Nephron progenitor cell (in vitro differentiated cells): ENCODE measurements at places on chromosomes 7 and 10.

DNA sequence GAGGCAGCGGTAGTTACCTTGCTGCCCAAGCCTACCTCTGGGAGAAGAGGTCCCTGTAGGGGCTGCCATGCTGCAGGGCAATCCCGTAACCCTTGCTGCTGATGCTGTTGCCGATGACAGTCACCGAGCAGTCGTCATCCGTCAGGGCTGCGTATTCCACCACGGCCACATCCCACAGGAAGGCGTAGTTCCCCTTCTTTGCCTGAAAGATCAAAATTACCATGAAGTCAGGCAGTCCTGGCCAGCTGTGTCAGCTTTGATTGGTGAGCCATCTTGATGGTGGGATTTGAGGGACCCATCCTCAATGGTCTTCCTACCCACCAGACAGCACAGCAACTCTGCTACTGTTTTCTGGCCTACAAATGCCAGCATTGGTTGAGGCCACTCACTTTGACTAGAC lies 746.8 kb downstream of the GRID1 start:
- no peaks in the 10 kb centered on the region for H3K36me3 ChIP-seq
- no peak for DNase-seq
- no peaks in the 10 kb centered on the region for H3K4me1 ChIP-seq
- H3K4me3 ChIP-seq = no peak overlapping the region
- peaks cover 20% of the 10 kb centered on the region for H3K27me3 ChIP-seq

- H3K27ac ChIP-seq = no peak overlapping the region
- no peaks in the 10 kb centered on the region for H3K36me3 ChIP-seq
- no peak for DNase-seq
- peaks cover 4% of the 10 kb centered on the region for H3K27me3 ChIP-seq
Measured at GRCh38 chr7:55775051-55775420, 87.5 kb downstream of the SEPTIN14 start.

GRCh38 chr10:66008221-66008620 lies 917.6 kb upstream of the LRRTM3 start:
- H3K36me3 ChIP-seq = no peaks in the 10 kb centered on the region
- no peaks in the 10 kb centered on the region for H3K4me1 ChIP-seq
- no peak overlapping the region for H3K4me3 ChIP-seq
- H3K27ac ChIP-seq = no peak overlapping the region
- no peak for DNase-seq

DNA sequence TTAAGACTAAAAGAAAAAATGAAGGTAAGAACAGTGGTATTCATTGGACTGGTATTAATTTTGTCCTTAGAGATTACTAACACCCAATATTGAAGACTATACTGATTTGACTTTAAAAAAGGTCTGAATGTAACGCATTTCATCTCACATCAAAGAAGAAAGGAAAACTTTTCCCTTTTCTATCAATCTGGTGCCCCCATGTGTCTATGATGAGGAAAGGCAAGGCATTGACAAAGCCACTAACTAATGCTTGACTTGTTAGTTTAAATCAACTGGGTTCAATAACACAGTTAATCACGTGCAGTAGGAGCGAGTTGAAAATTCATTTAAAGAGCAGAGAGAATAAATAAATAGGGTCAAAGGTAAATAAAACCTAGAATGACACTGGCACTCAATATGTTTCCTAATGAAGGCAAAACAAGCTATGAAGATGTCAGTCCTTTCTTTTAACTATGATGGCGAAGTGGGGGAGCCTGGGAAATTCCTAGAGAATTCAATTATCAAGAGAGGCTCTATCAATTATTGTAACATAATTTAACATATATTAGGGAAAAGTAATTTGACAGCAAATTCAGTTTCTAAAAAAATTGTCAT lies 180.9 kb downstream of the ANK3 start:
- peaks cover 4% of the 10 kb centered on the region for H3K4me1 ChIP-seq
- H3K36me3 ChIP-seq = no peaks in the 10 kb centered on the region
- no peak overlapping the region for H3K4me3 ChIP-seq
- H3K27ac ChIP-seq = no peak overlapping the region

- peaks cover 6% of the 10 kb centered on the region for H3K27me3 ChIP-seq
- no peak overlapping the region for H3K27ac ChIP-seq
- no peak for DNase-seq
- peaks cover 58% of the 10 kb centered on the region for H3K4me1 ChIP-seq
- no peaks in the 10 kb centered on the region for H3K36me3 ChIP-seq
- no peak overlapping the region for H3K4me3 ChIP-seq
Measured at GRCh38 chr7:157903710-157904109, 566.9 kb downstream of the DNAJB6 start.

DNA sequence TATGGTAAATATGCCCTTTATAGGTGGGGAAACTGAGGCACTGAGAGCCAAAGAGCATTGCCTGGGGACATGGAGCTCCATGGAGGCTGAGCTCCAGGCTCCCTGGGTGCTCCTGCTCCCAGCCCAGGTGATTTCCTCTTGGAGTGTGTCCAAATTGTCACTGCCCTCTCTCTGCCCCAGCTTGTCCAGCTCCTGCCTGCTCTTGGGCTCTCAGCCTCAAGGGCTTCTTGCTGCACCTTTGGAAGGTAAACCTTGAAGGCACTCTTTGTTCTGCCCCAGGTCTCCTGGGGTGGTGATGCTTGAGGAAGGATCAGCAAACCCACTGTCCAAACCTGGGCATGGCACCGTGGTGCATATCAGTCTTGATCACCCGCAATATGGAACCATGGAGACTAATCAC lies 166.1 kb downstream of the RPS24 start:
- peaks cover 9% of the 10 kb centered on the region for H3K4me1 ChIP-seq
- no peaks in the 10 kb centered on the region for H3K36me3 ChIP-seq

DNA sequence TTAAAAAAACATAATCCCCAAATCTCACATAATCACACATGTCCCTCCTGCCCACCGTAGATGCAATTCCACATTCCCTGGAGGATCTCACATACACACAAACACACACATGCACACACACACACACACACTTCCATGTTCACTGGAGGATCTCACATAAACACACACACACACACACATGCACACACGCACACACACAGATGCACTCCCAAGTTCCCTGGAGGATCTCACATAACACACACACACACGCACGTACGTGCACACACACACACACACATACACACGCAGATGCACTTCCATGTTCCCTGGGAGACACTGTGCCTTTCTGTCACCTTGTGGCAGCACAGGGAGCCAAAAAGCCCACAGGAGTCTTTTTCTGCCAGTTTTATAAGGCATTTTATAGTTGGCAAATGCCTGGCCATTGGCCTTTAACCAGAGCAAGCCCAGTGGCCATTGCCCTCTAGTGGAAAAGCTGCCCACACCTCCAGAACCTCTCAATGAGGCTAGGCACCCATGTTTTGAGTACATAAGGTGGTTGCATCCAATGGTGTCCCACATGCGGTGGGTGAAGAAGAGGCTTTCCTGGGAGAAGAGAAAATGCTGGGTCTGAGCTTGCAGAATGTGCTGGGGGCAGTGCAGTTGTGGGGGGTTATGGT lies 115.4 kb upstream of the ACBD5 start:
- no peaks in the 10 kb centered on the region for H3K36me3 ChIP-seq
- H3K4me1 ChIP-seq = peaks cover 15% of the 10 kb centered on the region
- H3K27me3 ChIP-seq = peaks cover 11% of the 10 kb centered on the region
- no peak overlapping the region for H3K4me3 ChIP-seq
